ENCODE measurements at places on chromosomes 2 and 18.

- peak; percentile 20 for DNase-seq
Measured at GRCh38 chr2:3368261-3368722, 9.3 kb downstream of the EIPR1 start.

GRCh38 chr2:210528716-210529115 is 27.7 kb upstream of the CPS1 start:
- no peak for DNase-seq

GRCh38 chr2:238431-238830 is 25.4 kb downstream of the SH3YL1 start:
- DNase-seq, result no peak

DNA sequence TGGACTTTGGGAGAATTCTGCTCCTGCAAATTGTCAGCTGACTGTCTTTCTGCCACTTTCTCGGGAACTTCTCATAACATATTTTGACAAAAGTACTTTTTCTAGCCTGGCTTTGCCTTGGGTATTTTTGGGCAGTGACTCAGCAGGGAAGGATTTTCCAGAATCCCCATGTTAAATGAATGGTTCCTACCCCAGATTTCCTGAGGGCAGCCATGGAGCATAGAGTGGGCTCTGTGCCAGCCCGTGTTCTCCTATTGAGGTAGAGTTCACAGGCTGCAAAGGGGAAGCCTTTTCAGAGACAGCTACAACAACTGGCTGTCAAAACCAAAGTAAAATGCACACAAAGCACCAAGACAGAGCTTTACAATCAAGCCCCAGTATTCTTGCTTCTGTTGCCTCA is 59.8 kb downstream of the BMP10 start:
- no peak for DNase-seq

- DNase-seq, result no peak
Measured at GRCh38 chr18:11969904-11970835, 11.1 kb upstream of the IMPA2 start.

DNA sequence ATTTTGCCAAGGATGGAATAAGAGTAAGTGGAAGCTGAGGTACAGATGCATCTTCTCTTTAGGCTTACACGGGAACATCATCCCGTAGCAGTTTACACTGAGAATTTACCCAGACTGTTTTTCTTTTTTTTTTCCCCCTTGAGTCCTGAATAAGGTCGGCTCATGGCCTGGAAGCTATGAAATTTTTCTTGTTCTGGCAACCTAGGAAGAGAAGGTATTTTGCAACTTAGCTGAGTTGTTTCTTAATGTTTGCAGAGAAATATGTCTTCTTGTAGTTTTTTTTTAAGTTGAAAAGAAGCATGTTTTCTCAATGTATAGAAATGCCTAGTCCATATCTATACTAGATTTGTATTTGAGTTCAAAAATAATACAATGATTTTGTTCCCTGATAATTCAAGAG is 712.5 kb downstream of the TDRD15 start:
- no peak for DNase-seq

- DNase-seq, result no peak
Measured at GRCh38 chr2:1477196-1478040, 64.2 kb downstream of the TPO start.

GRCh38 chr2:229445019-229445418 is 173.9 kb upstream of the PID1 start:
- DNase-seq, result peak; percentile 36

DNA sequence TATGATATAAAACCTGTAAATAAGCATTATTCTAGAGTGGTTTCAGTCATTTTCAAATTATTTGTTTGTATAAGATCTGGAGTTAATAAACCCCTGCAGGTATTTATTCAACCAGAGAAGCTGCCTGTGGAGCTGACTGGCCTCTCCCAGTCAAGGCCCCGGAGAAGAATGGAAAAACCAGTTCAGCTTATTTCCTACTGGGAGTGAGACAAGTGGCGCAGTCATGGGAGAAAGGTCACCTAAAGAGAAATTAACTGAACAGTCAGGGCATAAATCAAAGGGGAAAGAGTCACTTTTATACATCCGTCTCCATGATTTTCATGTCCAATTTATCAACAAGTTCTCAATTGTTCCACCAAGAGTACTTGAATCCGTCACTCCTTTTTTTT is 240.9 kb downstream of the RNF152 start:
- peak; percentile 55 for DNase-seq

DNA sequence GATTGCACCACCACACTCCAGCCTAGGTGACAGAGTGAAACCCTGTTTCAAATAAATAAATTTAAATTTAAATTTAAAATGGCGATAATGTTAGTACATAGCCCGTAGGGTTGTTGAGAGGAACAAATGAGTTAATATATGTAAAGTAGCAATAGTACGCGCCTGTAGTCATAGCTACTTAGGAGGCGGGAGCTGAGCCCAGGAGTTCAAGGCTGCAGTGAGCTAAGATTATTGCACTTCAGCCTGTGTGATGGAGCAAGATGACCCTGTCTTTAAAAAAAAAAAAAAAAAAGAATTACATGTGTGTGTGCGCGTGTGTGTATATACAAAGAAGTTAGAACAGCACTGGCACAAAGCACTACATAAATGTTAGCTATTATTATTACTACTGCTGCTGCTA is 117.4 kb upstream of the ARL5A start:
- DNase-seq, result no peak

DNA sequence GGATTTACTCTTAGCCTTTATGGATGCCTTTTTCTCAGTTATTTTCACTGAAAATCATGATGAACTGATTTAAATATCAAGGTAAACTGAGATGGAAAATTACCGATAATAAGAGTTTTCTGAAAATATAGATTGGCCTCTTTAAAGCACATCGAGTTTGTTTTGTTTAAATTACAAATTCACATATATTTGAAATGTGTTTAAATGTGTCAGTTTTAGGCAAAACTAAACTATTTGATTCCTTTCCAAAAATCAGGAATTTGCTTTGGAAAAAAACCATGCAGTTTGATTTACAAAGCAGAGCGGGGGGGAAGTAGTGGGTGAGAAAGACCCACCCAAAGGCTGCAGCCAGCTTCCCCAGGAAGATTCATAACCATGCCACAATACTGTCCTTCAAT is 52.0 kb upstream of the EML4 start:
- DNase-seq, result no peak

GRCh38 chr2:101173707-101174295 is 22.6 kb upstream of the TBC1D8 start:
- DNase-seq, result peak; percentile 14

DNA sequence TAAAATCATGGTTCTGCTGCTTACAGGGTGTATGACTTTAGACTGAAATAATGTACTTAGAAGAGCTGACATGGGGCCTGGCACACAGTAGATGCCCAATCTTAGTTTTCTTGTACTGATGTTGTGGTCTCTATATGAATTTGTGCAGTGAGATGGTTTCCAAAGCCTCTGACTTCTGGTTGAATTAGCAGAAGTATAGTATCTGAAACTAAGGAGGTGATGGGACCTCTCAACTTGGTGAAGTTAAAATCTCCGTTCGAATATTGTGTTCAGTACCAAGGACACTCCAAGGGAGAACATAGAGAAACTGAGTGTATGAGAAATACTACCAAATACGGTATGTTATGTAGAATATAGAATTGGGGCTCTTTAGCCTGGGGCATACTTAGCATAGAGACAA is 120.9 kb downstream of the ANTXR1 start:
- no peak for DNase-seq

- no peak for DNase-seq
Measured at GRCh38 chr2:176284461-176285049, 15.3 kb downstream of the MTX2 start.

- no peak for DNase-seq
Measured at GRCh38 chr2:217283460-217283859, 423.6 kb upstream of the TNP1 start.

DNA sequence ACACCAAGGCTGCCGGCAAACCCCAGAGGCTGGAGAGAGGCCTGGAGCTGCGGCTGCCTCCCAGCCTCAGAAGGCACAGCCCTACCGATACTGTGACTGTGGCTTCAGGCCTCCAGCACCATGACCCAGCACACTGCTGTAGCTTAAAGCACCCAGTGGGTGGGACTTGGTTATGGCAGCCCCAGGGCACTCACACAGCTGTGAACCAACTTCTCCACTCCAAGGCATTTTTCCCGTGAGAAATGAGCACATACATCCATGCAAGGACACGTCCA is 199.5 kb downstream of the NDUFA10 start:
- no peak for DNase-seq

Measured in DMS53 (cell line).